ENCODE measurements at places on chromosomes 2 and 18. TPM values are rescaled to one million over a fixed set of nuclear protein-coding genes. Genes with fewer than 3 reads are reported as not detected.

The NR4A2 gene
- total RNA-seq: 2.2 TPM

The MBOAT2 gene
- total RNA-seq: 34.2 TPM

The WDR54 gene
- total RNA-seq: 14.2 TPM

The SFXN5 gene
- 19.0 TPM for total RNA-seq

The GPBAR1 gene
- total RNA-seq: 2.4 TPM

The KDSR gene
- total RNA-seq: 32.5 TPM

The PHOSPHO2 gene
- 5.8 TPM for total RNA-seq

The AFF3 gene
- 22.1 TPM for total RNA-seq

All from umbilical cord (tissue), 2 donors.